Neural crest cell (in vitro differentiated cells): ENCODE measurements at places on chromosomes 7 and 10.

DNA sequence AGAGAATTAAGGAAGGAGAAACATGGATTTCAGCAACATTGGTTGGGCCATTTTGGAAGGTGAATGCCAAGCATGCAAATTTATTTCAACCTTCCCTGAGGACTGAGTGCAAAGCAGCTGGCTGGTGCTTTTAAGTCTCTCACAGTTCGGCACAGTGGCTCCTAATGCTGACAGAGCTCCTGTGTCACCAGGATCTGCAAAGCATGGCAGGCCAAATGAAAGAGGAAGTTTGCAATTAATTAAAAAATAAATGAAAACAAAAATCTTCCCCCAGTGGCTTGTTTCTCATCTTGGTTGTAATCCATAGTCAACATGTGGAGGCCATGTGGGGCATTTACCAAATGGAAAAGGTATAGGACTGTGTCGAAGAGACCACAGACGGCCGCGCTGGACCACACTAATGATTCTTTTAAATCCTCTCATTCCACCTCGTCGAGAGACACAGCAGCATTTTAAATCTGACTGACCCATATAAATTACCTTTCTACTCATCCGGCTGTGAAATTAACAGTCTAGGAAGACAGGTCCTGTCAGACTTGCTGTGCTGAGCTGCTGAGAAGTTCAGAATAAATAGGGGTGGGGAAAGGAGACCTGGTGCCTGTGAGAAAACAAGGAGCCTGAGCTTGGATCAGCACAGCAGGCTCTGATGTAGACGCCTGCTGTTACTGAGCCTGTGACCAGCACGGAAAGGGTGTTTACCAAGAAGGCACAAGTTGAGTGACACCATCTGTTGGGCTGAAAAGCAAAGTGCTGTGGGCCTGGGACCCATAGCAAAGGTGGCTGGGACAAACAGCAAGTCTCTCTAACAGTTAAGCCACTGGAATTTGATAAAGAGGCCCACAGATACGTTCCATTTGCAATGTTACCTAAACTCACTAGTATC is 136.0 kb upstream of the COL1A2 start:
- no peaks in the 10 kb centered on the region for H3K36me3 ChIP-seq
- H3K27ac ChIP-seq: no peak overlapping the region
- no peaks in the 10 kb centered on the region for H3K27me3 ChIP-seq
- no peak for DNase-seq
- peaks cover 4% of the 10 kb centered on the region for H3K4me1 ChIP-seq
- no peak overlapping the region for H3K4me3 ChIP-seq

DNA sequence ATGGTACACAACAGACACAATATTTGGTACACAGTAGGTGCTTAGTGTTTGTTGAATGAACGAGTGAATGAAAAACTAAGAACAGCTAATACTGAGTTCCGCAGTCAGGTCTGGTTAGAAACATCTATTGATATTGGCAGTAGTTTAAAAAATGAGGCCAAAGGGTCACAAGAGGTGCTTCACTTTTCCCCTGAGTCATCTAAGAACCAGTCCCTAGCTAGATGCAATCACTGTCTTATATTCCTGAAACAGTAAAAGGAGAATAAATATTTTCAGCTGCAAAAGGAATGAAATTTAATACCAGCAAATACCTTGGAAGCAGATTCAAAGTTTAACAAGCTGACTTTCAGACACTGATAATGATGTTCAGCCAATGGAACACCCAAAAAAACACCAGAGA is 54.5 kb downstream of the SCRN1 start:
- H3K4me1 ChIP-seq: no peaks in the 10 kb centered on the region
- no peak overlapping the region for H3K4me3 ChIP-seq
- H3K36me3 ChIP-seq: peaks cover 28% of the 10 kb centered on the region
- H3K27ac ChIP-seq: no peak overlapping the region

DNA sequence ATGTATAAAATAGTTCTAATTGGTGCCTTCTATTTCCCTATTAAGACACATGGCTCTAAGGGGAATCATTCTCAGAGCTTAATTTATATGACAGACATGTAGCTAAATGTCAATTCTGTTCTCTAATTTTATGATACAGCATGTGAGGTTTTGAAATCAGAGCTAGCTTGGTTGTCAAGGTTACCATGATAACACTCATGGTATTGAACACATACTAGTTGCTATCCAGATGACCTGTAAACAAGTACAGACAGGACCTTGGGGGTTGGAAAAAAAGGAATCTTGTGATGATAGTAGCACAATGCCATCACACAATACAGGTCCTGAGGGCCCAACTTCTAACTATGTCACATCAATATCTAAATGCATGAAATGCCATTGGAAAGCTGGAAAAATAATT is 49.2 kb downstream of the RHOBTB1 start:
- peaks cover 3% of the 10 kb centered on the region for H3K4me1 ChIP-seq
- peaks cover 4% of the 10 kb centered on the region for H3K36me3 ChIP-seq
- DNase-seq: no peak
- H3K4me3 ChIP-seq: no peak overlapping the region
- no peaks in the 10 kb centered on the region for H3K27me3 ChIP-seq
- no peak overlapping the region for H3K27ac ChIP-seq

DNA sequence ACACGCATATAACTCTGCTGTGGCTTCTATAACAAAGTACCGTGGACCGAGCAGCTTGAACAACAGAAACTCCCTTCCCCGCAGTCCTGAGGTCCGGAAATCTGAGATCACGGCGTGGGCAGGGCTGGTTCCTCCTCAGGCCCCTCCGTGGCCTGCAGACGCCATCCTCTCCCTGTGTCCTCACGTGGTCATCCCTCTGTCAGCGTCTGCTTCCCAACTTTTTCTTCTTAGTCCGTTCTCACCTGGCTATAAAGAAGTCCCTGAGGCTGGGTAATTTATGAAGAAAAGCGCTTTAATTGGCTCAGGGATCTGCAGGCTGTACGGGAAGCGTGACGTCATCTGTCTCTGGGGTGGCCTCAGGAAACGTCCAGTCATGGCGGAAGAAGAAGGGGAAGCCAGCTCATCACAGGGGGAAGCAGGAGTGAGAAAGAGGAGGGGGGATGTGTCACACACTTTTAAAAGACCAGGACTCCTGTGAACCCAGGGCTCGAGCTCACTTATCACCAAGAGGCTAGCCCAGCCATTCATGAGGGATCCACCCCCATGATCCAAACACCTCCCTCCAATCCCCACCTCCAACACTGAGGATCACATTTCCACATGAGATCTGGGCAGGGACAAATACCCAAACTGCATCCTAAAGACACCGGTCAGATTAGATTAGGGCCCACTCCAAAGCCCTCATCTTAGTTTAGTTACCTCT is 91.2 kb upstream of the INSIG1 start:
- H3K27me3 ChIP-seq: peaks cover 2% of the 10 kb centered on the region
- no peak overlapping the region for H3K4me3 ChIP-seq
- peak overlapping the region; percentile 91 for H3K27ac ChIP-seq

DNA sequence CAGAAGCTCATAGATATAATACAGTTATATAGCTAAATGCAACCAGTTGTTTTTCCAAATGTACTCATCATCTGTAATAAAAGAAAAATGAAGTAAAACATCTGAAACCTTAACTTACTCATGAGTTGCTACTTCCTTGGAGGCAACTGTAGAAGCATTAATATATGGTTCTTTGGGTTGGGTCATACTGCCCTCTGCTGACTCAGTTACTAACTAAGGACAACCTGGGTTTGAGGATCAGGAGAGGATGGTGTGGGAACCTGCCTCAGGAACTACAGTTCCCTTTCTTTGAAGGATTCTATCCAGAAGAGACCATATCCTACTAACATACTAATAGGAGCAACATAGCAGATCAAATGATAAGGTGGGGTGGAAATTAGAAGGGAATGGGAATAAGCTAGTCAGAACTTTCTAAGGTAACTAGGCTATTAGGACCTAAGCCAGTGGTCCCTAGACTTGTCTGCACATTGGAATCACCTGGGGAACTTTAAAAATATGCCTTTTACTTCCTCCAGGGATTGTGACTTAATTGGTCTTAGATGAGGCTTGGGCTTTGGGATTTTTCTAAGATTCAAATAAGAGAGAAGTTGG is 20.7 kb downstream of the COX15 start:
- no peak overlapping the region for H3K27ac ChIP-seq
- H3K4me3 ChIP-seq: no peak overlapping the region
- peaks cover 6% of the 10 kb centered on the region for H3K36me3 ChIP-seq
- H3K4me1 ChIP-seq: no peaks in the 10 kb centered on the region
- H3K27me3 ChIP-seq: no peaks in the 10 kb centered on the region

DNA sequence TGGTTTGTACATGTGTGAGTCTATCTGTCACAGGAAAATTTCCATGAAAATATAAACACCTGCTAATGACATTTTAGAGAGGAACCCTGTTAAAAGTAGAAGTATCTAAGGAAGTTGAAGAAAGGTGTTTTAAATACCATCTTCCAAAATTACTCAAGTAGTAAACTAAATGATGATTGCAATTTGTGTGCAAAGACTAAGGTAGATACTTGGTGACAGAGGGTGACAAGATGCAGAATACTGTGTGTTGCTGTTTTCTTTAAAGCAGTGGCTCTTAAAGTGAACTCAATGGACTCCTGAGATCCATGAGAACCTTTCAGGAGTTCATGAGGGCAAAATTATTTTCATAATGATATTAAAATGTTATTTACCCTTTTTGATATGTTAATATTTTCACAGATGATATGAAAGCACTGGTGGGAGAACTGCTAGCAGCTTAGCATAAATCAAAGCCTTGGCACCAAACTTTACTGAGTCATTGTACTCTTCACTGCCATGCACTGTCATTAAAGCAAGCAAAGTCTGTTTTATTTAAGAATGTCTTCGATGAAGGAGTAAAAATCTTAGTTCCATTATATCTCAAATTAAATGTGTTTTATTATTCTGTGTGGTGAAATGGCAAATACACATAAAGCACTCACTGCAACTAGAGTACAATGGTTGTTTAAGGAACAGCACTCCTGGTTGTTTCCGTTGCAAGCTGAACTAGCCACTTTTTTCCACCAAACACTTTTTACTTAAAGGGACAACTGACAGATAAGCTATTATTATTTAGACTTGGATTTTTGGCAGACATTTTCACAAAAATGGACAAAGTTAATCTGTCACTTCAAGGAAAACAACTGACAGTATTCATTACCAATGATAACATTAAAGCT is 133.7 kb downstream of the LRRN3 start:
- DNase-seq: no peak
- no peaks in the 10 kb centered on the region for H3K4me1 ChIP-seq
- H3K27ac ChIP-seq: no peak overlapping the region

GRCh38 chr7:13874783-13875182 is 114.7 kb downstream of the ETV1 start:
- no peaks in the 10 kb centered on the region for H3K36me3 ChIP-seq
- no peak overlapping the region for H3K4me3 ChIP-seq
- no peaks in the 10 kb centered on the region for H3K27me3 ChIP-seq
- no peak for DNase-seq
- H3K4me1 ChIP-seq: no peaks in the 10 kb centered on the region
- H3K27ac ChIP-seq: no peak overlapping the region

DNA sequence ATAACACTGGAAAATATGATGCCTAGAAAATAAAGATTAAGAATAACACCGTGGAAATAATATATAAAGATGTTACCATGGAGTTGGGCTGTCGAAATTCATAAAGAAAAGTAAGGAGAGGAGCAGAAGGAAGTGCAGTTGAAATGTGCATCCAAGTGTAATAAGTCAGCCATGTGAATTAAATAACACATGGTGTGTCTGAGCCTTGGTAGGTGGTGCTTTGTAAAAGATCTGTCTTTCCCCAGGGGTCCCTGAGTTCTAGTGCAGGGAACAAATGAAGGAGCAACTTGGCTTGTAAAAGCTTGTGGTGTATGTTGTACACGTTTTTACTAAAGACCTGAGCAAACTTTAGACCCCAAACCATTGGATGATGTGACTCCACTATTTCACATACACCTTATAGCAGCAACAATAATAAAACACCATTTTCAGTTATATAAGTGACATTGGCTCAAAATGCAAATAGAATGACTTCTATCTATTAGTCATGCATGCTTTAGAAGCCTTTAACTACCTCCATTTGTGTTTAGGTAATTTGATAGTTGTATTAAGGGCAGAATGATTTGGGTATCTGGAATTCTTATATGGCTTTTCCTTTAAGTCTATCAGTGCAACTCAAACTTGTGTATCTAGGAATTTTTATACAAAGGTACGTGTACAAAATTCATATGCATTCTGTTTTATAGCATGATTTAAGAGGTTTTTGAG is 11.3 kb downstream of the STARD3NL start:
- DNase-seq: no peak
- peaks cover 25% of the 10 kb centered on the region for H3K36me3 ChIP-seq
- H3K4me1 ChIP-seq: peaks cover 39% of the 10 kb centered on the region
- no peak overlapping the region for H3K4me3 ChIP-seq
- no peak overlapping the region for H3K27ac ChIP-seq

- peak overlapping the region; percentile 90 for H3K27ac ChIP-seq
- H3K27me3 ChIP-seq: peaks cover 6% of the 10 kb centered on the region
- DNase-seq: peak; percentile 22
- no peaks in the 10 kb centered on the region for H3K36me3 ChIP-seq
- peaks cover 42% of the 10 kb centered on the region for H3K4me1 ChIP-seq
Observed at GRCh38 chr7:139777133-139777891, 486 bp downstream of the HIPK2 start.

GRCh38 chr7:95529701-95530100 is 44.0 kb downstream of the ASB4 start:
- H3K27me3 ChIP-seq: no peaks in the 10 kb centered on the region
- DNase-seq: no peak
- no peak overlapping the region for H3K4me3 ChIP-seq
- no peaks in the 10 kb centered on the region for H3K36me3 ChIP-seq
- peaks cover 22% of the 10 kb centered on the region for H3K4me1 ChIP-seq

DNA sequence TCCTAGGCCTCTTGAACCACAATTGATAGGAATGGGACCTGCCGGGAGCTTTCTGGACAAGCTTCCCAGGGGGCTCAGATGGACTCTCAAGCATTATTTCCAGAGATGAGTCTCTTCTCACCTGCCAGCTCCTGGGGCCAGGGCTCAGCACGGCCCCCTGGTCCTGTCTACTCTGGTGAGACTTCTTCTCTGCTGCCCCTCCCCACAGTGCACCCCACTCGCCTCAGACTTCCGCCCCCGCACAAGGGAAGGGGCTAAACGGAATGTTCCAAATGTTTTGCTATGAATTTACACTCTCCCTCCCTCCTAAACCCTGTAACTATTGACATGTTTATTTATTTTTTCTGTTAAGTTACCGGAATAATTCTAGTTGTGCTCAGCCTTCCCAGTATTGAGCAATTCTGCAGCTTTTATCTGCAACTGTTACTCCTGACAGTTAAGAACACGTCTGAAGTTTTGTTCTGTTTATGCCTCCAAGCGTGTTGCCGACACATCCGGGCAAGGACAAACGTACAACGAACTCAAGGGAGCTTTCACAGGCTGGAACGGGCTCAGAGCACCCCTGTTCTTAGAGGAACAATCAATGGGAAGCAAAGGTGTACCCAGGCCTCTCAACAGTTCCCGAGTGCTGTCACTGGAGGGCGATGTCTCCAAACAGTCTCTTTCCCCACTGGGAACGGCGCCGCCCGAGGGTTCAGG is 55.2 kb downstream of the FHIP2A start:
- H3K27ac ChIP-seq: peak overlapping the region; percentile 80
- peak; percentile 65 for DNase-seq
- peaks cover 33% of the 10 kb centered on the region for H3K4me1 ChIP-seq
- no peak overlapping the region for H3K4me3 ChIP-seq
- no peaks in the 10 kb centered on the region for H3K27me3 ChIP-seq
